Fibroblast of the aortic adventitia (primary cell): ENCODE measurements at places on chromosomes 6 and 20.

DNA sequence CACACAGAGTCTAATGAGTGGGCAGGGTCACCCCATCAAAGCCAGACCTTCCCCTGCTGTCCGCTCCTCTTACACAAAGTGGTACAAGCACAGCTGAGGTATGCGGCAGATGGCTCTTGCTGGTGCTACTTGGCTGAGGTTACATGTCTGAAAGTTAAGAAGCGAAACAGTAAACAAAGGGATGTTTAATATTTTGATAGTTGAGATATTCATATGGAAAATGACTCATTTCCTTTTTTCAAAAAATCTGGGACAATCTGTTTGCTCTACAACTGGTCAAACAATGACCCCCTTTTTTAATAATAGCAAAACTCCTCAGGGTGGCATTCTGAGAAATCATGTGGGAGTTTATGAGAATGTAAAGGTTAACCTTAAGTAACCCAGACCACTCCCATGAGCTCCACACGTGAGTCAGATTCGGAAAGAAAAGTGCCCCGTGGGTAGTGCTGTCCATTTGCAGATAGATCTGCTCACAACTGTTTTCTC lies 245.3 kb downstream of the TBXT start:
- peak; percentile 17 for DNase-seq

DNA sequence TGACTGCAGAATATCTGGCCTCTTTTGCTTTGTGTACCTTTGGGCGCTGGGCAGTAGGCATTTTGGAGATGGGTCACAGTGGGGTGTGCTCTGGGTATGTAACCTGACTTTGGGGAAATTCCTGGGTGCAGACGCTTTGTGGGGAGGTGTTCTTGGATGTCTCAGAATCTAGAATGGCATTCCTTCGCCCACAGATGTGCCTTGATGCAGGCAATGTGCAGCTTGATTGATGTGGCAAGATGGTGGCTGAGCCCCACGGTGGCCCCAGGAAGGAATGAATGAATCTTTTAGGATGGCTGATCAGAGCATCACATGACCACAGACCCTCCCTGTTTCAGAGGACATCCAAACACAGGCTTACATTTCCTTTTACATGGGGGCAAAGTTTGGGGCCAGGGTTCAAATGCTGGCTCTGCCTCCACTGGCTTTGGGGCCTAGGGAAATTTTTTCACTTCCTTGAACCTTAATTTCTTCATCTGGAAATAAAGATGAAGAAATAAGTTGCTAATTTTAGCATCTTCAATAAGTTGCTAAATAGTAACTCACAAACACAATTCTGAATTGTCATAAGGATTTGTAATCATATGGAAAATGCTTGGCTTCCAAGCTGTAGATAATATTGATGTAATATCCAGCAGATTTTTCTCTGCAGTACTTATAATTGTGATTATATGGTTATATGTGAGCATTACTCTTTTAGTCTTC lies 5.6 kb downstream of the PPP1R16B start:
- DNase-seq = no peak

GRCh38 chr6:2744209-2744771 lies 6.4 kb downstream of the MYLK4 start:
- DNase-seq = peak; percentile 18

- DNase-seq = no peak
These were observed 122.3 kb upstream of the AFDN start for GRCh38 chr6:167704396-167704901.

DNA sequence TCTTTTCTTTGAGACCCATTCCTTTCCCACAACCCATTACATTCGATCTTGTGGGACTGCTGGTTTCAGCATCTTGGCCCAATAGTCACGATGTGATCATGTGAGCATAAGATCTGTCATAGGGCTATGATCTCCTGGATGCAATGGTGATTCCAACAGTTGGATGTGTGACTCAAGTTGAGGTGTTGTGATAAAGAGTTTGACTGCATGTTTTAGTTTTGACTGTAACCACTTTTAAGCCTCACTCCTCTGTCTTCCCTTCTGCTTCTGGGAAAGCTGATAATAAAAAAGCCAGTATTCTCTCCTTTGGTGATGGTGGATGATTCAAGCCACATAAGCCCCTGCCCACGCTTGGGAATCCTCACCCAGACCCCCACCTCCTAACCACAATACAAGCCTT lies 117.0 kb upstream of the ASCC3 start:
- DNase-seq = peak; percentile 70

- DNase-seq = no peak
These were observed 177.2 kb downstream of the MCHR2 start for GRCh38 chr6:99816795-99817194.

DNA sequence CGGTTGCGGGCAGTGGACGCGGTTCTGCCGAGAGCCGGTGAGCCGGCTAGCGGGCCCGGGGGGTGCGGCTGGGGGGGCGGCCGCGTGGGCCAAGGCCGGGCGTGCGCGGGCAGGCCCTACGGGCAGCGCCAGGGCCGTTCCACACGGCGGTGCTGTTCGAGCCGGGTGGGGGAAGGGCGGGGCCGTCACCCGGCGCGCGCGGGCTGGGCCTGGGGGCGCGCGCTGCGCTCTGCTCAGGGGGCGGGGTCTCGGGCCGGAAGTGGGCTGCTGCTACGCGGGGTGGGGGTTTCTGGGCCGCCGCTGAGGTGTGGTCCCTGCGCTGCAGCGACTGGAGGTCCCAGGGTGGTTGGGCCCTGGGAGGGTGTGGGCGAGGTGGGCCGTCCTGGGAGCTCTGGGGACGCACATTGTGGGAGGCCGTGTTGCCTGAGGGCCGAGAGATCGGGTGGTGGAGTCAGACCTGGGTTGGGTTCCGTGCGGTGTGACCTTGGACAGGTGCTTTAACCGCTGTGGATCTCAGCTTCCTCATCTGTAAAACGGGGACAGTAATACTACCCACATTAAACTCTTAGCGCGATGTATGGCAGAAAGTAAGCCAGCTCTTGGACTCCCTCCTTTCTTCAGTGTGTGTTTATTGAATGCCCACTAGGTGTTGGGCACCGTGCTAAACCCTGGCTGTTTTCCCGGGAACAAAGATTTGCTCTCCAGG lies 391 bp downstream of the MAPRE1 start:
- peak; percentile 23 for DNase-seq

DNA sequence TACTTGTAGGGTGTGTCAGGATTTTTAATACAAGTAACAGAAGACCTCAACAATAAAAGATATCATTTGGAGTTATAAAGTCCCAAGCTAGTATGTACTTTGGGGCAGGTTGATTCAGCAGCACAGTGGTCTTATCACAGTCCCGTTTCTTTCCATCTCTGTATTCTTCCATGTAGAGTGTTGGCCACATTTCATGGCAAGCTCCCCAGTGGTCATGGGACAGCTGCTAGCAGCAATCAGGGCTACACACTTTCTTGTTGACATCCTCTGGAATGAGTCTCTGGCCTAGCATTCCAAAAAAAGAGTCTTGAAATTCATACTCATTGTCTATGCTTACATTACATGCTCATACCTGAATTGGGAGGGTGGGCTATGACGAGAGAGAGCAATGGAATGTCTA lies 53.2 kb downstream of the SOBP start:
- DNase-seq = no peak

DNA sequence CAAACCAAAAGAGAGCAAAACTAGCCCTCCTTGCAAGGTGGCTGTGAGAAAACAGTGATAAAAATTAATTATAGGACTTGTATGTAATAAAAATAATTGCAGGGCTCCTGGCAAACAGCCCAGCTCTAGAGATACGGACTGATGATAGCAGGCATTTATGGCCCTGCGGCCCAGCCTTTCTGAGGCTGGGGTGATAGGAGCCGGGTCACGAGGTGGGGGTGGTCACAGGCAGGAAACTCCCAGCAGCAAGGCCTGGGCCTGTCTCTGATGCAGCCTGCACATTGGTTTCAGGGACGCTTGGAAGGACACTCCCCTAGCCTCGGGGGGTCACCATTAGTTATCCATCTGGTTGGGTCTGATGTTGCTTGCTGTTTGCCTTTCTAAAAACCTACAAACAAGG lies 18.7 kb upstream of the TTPAL start:
- DNase-seq = no peak

GRCh38 chr20:23584434-23585199 lies 16.3 kb upstream of the CST9L start:
- DNase-seq = no peak

- DNase-seq = peak; percentile 51
These were observed 82.1 kb upstream of the COL21A1 start for GRCh38 chr6:56329271-56330050.

GRCh38 chr6:90533615-90534336 lies 53.1 kb downstream of the MAP3K7 start:
- DNase-seq = no peak

DNA sequence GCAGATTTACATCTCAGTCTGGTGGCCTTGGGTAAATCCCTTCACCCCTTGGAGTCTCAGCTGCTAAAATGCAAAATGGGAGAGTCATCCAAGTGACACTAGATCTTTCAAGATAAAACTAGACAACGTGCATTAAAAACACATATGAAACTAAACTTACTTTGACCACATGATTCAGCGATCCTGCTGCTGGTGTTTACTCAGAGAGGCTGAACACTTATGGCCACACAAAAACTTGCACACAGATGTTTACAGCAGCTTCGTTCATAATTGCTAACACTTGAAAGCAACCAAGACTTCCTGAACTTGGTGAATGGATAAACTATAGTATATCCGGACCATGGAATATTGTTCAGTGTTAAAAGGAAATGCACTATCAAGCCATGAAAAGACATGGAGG lies 55.3 kb upstream of the GPR6 start:
- no peak for DNase-seq

- DNase-seq = no peak
These were observed 146.9 kb downstream of the TBC1D7 start for GRCh38 chr6:13181393-13181792.

GRCh38 chr20:61045876-61046585 lies 206.0 kb upstream of the CDH4 start:
- DNase-seq = no peak

GRCh38 chr6:139557547-139557946 lies 183.1 kb upstream of the CITED2 start:
- no peak for DNase-seq

DNA sequence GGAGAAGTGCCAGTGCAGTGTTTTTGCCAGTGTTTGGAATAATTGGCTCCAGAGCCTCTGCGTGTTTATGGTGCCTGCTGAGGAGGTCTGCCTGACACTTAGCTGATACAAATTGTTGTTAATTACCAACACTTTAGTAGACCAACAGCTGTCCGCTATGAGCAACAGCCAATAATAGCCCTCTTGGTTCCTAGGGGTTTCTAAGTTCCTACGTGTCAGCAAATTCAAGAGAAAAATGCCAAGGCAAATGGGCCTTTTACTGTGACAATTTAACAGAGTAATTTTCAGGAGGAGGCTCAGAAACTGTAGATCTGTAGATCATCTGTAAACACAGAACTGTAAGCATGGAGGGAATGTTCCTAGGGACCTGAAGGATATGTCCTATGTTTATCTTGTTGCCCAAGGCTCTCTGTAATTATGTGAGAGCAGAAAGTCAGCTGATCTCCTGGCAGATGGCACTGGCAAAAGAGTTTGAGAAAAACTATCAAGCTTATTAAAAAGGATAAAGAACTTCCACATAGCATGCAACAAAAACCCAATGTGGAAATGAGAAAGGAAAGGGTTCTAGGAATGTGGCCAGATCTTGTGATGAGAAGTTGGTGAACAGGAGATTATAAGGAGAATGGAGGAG lies 157.7 kb downstream of the GJA1 start:
- DNase-seq = peak; percentile 88

DNA sequence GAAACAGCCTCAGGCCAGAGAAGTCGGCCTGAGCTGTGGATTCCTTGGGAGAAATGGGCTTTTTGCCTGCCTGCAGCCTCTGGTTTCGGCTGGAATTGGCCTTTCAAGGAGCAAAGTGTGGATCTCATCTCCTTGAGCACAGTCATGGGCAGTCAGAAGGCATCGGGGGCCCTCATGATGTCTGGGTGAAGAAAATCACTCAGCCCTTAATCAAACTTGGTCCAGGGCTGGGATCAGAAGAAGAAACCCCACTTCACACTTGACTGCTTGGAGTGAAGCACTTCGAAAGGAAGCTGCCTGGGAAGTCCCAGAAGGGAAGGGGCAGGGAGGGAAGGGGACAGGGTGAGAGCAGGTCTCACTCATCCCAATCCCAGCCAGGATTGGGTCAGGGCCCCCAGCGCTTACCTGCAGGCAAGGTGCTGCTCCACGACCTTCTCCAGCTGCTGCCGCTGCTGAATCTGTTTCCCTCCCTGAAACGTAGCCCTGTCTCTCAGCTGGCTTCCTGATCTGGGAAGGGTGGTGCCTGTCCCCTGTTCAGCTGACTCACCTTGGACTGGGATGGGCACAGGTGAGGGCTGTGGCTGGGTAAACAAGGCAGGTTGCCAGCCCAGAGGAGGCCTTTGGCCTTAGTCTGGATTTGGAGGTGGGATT lies at the start of gene SDCBP2:
Gene SDCBP2, minus strand, starts transcription at position 460 of the 651 bp plus-strand sequence. CDS start 8,723 bp downstream, outside the sequence.
- no peak for DNase-seq

DNA sequence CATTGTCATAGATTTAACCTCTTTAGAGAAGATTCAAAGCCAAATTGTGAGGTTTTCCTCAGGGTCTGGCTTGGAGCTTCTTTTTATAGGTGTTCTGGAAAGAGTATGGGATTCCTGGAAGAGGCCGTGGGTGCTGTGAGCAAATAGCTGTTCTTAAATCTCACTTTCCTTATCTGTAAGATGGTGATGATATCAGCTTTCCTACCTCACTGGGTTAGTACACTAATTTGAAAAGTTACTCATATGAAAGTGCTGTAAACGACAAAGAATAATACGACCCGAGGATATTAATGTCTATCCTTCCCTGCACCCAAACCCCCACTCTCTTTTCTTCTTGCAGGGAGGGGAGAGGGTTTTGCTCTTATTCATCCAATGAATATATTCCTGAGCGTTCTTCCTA lies 116.9 kb upstream of the ENPP5 start:
- no peak for DNase-seq

DNA sequence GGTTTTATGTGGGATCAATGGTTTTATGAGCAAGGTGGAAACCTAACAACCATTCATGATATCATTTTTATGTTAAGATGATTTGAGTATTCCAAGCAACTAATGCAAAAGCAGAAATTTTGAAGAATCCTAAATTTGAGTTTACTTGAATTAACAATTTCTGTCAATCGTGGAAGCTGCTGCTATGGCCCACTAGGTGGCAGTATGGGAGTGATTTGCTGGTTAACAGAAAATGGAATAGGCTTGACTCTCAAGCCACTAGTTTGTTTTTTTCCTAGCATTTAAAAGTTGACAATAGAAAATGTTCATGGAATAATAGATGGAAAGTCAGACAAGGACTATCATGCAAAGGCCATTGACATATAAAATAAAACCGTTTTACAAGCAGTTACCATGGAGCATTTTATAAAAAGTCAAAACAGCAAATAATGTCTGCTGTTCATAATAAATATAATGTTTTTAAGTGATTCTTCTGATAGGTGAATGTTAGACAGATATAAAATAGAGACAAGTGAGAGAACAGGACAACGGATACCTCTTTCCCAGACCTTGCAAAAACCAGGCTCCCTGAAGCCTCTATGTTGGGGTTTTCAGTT lies 43.0 kb upstream of the TMEM200A start:
- DNase-seq = peak; percentile 91
